ENCODE measurements at places on chromosomes 1 and 21.

DNA sequence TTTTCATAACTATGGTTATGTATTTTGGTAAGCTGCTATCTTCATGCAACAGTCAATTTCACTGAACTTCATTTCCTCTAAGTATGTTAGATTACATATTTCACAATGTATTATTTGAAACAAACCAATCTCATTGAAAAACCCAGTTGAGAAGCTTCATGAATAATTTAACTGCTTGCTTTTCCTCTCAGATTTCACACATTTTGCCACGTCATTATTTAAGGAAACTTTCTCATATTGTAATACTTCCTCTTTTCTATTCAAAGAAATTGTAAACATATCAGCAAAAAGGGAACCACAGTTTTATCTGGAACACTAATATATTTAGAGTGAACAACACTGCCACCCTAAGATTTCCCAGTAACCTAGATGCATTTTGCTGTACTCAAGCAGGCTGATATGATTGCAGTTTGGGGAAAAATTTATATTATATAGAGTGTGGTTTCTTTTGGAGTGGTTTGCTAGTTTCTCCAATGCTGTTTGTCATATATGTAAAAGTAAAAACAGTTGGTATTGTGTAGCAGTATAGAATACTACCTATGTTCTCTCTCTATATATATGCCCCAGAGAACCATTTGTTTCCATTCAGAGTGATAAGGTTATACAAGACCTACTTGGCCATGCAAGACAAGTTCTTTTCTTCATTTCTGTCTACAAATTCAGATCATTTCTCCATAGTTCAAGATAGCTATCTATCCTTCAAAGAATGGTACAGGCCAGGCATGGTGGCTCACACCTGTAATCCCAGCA is 28.4 kb upstream of the AHCTF1 start:
- DNase-seq, result peak; percentile 24

GRCh38 chr1:17653728-17654351 is 101.3 kb upstream of the ACTL8 start:
- no peak for DNase-seq

GRCh38 chr1:212040629-212041412 is 5.3 kb downstream of the DTL start:
- no peak for DNase-seq

- DNase-seq, result no peak
These were observed 7.4 kb downstream of the LRRC47 start for GRCh38 chr1:3788756-3789420.

- no peak for DNase-seq
These were observed 10.7 kb upstream of the ERICH3 start for GRCh38 chr1:74684301-74684700.

DNA sequence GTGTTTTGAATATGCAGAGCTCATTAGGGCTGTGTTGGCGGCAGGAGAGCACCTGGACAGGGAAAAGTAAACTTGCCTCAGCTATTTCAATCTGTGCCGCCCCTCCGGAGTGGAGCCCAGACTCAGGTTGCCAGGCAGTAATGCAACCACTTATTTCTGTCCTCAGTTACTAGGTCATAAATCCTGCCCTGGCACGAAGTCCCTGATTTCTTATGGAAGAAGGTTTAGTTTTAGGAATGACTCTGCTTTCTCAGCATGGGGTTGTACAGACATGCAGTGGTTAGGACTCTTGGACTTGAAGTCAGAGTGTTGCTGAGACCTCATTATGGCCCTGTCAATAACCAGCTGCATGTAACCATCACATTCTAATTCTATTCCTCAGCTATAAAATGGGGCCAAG is 98.3 kb upstream of the FGGY start:
- DNase-seq, result no peak

DNA sequence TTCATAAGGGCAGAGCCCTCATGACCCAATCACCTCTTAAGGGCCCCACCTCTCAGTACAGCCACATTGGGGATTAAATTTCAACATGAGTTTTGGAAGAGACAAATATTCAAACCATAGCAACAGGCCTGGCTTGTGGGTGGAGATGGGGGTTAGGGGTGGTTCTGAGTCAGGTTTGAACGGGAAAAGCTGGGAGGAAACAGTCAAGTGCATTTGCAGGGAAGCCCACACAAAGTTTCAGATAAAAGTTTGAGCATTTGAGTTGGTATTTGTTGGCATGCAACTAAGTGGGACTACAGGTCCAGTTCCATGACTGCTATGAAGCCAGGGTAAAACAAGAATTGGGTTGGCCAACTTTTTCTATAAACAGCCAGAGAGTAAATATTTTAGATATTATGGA is 21.0 kb upstream of the PADI2 start:
- no peak for DNase-seq

- DNase-seq, result no peak
These were observed 1.9 kb upstream of the GBP4 start for GRCh38 chr1:89200663-89201062.

GRCh38 chr1:53145051-53145600 is 2.7 kb upstream of the SLC1A7 start:
- no peak for DNase-seq

DNA sequence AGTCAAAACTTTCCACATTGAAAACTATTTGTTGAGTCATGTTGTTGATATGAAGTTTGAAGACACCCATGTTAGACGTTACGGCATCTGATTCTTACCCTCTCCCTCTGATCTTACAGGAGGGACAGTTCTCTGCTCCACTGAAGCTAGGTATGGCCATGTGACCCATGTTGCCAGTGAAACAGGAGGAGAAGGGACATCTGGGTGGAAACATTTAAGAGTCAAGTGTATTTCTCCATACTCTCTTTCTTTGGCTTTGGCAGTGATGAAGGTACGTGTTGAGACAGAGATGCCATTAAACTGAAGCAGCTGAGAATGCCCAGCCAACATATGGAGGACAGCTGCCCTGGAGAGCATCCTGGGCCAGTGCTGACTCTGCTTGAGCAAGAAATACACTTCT is 198.4 kb upstream of the PTGFR start:
- DNase-seq, result no peak

- no peak for DNase-seq
These were observed 22.1 kb downstream of the TRIM67 start for GRCh38 chr1:231183639-231184590.

DNA sequence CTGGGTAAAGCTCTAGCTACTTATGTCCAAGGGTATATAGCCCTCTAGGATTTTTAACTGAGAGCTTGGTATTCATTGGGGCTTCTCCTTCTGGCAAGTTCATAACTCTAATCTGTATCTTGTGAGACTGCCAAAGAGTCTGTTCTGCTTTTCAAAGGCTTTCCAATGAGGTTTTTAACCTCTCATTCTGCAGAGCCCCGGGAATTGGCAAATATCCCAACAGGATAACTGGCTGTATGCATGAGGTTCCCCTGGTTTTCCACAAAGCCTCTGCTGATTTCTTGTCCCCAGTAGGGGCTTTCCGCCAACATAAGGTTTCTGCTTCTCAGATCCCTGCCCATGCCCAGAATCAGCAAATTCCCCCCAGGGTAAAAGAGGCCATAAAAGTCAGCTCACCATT is 40.9 kb downstream of the RPL5 start:
- no peak for DNase-seq

DNA sequence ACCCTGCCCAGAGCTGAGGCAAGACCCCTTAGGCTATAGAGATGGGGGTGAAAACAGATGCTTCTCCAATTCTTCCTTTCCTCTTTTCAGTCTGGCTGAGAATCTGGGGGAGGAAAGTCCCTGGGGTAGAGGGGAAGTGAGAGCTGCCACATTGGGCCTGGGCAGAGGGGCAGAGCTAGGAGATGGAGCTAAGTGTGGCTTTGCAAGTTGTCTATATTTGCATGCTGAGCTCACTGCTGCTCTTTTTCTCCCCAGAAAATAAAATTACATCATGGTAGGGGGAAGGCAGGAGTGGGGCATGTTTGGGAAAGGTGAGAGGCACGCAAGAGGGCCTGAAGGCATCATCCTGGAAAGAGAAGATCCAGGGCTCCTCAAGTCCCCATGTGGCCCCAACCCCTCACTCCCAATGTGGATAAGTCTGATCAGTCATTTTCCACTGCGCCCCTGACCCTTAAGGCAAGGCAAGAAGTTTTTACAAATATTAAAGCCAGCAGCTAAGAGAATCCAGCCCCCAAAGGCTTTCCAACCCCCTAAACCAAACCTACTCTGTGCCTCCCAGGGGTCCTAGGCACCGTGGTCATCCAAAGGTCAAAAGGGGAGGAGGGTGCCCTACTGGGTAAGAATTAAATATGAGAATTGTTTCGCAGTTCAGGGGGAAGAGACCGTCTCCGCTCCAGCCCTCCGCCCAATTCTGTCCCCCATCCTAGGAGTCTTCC is 500 bp upstream of the PEA15 start:
- DNase-seq, result peak; percentile 81
